ENCODE measurements at places on chromosomes 11 and 22.

GRCh38 chr11:119056421-119056999 lies 495 bp downstream of the HYOU1 start:
- DNase-seq, result no peak

GRCh38 chr11:719214-720016 lies 13.4 kb downstream of the EPS8L2 start:
- no peak for DNase-seq

- DNase-seq, result no peak
Observed at GRCh38 chr22:44578110-44578457, 80.1 kb upstream of the RTL6 start.

DNA sequence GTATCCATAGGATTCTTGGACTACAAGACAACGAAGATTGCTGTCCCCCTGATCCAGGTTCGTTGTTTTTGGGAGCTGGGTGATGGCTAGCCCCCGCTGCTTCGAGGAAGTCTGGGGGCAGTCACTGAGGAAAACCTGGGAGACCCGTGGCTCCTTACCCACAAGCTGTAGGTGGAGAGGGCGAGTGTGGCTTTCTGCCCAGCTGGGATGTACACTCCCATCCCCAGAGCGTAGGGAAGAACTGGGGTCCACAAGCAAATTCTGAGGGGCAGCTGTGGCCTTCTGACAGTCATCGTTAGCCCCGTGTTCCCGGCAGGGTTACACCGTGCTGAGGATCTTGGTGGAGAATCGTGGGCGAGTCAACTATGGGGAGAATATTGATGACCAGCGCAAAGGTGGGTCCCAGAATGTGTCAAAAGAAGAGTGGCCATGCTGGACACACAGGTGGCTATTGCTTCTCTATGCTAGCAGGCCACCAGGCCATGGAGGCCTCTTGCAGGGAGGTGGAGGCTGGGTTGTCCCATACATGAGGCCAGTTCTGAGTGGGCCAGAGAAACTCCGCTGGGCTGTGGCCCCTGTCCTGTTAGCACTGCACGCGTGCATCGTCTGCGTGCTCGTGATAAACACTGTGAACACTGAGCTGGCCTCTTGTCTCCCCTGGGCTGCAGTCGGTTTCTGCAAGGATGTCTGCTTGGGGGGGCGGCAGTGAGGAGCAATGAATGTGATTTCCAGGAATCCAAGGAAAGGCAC lies 39.8 kb downstream of the GLB1L2 start:
- DNase-seq, result peak; percentile 33

- no peak for DNase-seq
Observed at GRCh38 chr11:104610635-104611034, 287.6 kb downstream of the CASP12 start.

- no peak for DNase-seq
Observed at GRCh38 chr11:23620617-23621016, 760.3 kb upstream of the CCDC179 start.

GRCh38 chr11:63573881-63574855 lies 11.0 kb upstream of the PLAAT2 start:
- DNase-seq, result no peak

GRCh38 chr11:44905131-44905866 lies 45.4 kb downstream of the TP53I11 start:
- DNase-seq, result no peak

DNA sequence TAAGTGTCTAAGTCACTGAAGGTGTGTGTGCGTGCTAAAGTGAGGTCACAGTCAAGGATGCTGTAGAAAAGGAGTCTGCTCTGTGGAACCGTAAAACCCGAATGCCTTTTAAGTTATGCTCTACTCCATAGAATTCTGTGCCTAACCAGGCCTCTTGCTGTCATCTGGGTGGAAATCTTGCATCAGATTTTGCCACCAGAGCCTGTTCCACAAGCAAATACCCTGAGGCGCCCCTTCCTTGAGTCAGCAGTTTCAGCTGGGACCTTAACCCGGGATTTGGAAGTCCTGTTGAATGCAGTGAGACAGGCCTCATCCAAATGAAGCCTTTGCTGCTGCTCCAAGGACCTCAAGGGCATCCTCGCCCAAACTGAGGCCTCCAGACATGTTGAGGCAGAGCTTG lies 109.8 kb downstream of the WNT11 start:
- DNase-seq, result no peak

GRCh38 chr22:26994801-26995200 lies 337.4 kb downstream of the MIAT start:
- DNase-seq, result no peak

GRCh38 chr11:19374151-19374569 lies 133.4 kb upstream of the E2F8 start:
- peak; percentile 71 for DNase-seq

- DNase-seq, result peak; percentile 89
Observed at GRCh38 chr11:66328302-66329144, 7.7 kb downstream of the RIN1 start.

- DNase-seq, result no peak
Observed at GRCh38 chr11:36098087-36098486, 154.2 kb downstream of the LDLRAD3 start.

- DNase-seq, result no peak
Observed at GRCh38 chr11:8807544-8808225, 103.3 kb upstream of the AKIP1 start.

GRCh38 chr11:68999093-68999747 lies 13.8 kb downstream of the MRGPRF start:
- DNase-seq, result peak; percentile 44

DNA sequence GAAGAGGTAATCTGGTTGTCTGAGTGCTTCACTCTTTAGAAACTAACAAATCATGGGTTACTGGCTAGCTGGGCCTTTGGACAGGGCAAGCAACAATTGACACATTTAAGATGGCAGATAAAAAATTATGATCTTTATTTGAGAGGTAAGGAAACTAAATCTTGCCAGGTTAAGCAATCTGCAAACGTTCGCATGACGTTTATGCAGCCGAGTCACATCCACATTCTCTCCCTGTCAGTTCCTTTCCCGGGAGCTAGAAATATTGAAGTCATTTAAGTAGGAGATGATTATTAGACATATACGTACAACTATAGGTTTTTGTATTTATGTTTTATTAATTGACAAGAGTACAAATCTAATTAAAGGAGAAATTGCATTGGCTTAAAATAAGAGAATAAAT lies 57.4 kb upstream of the RCN1 start:
- no peak for DNase-seq

- DNase-seq, result no peak
Observed at GRCh38 chr11:8363921-8364320, 100.2 kb upstream of the LMO1 start.

DNA sequence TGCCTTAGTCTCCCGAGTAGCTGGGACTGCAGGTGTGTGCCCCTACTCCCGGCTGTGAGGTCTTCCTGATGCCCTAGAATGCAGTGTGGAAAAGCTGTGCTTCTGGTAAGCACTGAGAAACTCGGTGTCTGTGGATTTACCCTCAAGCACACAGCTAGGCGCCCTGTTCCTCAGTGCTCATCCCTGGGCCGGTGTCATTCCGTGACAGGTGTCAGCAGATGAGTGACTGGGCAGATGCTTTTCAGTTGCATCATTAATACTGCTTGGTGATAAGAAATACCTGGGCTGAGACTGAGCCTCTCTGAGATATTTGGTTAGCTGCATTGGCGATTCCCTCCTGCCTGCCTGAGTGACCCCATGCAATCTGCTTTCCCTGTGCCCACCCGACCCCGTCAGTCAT lies 21.8 kb downstream of the FAM118A start:
- no peak for DNase-seq

GRCh38 chr11:42764936-42765335 lies 546.9 kb upstream of the API5 start:
- no peak for DNase-seq

DNA sequence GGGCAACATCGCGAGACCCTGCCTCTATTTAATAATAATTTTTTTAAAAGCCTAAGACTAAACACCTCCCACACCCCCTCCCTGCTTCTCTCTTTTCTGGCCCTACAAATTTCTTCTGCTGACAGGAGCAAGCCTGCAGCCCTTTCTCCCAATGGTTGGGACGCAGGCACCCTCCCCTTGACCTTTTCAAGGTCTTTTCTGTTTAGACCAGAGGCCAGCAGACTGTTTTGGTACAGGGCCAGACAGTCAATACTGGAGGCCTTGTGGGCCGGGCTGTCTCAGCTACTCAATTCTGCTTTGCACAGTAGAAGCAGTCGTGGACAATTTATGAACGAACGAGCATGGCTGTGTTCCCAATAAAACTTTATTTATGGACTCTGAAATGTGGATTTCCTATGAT lies 92.3 kb downstream of the SCN3B start:
- peak; percentile 70 for DNase-seq

DNA sequence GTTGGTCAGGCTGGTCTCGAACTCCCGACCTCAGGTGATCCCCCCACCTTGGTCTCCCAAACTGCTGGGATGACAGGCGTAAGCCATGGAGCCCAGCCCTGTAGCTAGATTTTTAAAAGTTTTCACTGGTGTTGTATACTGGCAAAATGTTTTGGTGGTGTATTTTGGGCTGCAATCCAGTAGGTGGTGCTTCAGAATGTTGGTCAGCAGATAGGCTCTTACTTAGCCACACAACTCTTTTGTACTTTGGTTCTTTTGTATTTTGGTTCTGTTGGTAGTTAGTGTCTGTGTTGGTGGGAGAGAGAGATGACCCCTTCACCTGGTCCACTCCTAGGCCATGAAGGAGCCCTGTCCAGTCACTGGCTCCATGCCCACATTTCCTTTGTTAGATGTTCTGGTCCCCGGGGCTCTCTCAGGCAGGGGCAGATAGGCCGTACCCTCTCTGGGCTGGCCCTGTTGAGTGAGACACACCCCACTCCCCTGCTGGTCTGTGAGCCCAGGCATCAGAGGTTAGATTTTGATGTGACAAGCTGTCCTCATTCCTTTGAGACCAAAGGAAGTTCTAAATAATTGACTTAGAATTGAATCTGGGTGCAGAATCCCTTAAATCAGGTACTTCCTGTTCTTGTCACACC lies 123.8 kb downstream of the DDX10 start:
- DNase-seq, result no peak

- DNase-seq, result no peak
Observed at GRCh38 chr11:6546735-6547134, 49.7 kb downstream of the DNHD1 start.

DNA sequence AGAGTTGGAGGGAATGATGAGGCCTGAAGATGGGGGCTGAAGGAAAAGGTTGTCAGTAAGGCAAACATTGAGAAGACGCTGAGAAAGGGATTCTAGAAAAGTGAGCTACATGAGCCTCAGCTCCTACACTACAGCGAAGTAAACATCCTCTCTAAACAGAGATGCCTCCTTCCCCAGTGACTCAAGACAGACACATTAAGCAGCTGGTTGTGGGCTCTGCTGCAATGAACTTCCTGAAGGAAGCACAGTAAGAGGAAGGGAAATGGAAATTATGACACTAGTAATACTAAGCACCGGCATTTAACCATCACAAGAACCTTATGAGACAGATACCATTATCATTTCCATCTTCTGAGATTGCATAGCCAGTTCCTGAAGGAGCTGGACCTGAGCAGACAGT lies 190.5 kb downstream of the C11orf87 start:
- DNase-seq, result no peak

DNA sequence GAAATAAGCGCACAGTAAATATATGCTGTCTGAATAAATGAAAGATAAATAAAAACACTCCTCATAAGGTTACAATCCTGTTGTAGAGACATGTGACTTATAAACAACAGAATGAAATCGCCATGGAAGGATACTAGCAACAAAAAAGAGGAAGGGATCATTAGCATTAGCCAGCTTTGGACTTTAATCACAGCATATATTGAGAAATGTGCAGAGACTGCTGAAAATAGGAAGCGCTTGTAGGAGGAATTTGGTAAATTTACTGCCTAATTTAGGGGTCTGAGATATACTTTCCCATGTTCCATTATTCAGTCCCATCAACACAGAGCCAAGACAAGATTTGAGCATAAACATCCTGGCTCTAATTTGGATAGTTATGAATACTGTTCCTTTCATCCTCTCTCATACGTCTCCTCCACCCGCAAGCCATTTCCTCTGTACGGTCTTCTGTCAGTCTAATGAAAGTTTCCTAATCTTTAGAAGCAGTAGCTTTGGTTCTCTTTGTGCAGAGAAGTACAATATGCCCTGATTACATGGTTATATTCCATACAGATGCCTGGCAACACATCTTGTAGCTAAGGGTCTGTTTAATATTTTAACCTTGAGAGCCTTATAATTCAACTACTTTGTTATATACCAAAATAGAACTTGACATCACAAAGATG lies 37.1 kb upstream of the AKIP1 start:
- no peak for DNase-seq

DNA sequence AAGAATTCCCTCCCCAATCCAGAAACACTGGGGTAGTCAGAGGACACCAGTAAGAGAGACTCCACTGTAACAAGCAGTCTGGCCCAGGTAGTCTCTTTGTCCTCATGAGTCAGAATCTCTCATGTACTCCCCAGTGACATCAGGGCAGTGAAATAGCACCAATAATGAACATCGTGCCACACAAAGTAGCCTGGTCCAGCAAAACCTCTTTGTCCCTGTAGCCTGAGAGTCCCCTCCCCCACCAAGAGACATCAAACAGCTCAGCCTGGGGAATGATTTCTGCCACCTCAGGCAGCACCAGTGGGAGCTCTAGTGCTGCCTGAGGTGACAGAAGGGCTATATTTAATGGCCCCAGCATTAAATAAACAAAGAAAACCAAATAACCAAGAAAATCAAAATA lies 88.1 kb downstream of the SBF2 start:
- DNase-seq, result no peak

GRCh38 chr11:2863276-2863618 lies 22.3 kb downstream of the CDKN1C start:
- no peak for DNase-seq

- no peak for DNase-seq
Observed at GRCh38 chr11:20388096-20389055, 860 bp downstream of the PRMT3 start.

DNA sequence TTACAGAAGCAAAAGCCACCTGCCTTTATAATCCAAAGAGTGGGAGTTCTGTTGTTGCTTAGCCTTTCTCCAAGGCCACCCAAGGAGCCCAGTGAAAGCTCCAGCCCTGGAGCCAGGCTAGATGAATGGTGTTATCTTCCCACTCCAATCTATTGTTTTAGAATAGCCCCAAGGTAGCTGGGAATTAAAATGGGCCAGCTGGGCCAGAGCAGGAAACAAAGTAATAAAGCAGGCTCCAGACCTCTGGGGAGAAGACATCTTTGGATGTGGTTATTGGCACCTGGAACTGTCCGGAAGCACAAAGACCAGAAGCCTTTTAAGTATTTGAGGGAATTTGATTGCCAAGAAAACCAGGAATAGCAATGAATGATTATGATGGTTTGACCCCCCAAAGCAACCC lies 8.8 kb downstream of the C11orf96 start:
- no peak for DNase-seq

- DNase-seq, result peak; percentile 45
Observed at GRCh38 chr11:1232883-1233321, 10.0 kb downstream of the MUC5B start.

- DNase-seq, result no peak
Observed at GRCh38 chr11:79159657-79160450, 281.0 kb downstream of the TENM4 start.

DNA sequence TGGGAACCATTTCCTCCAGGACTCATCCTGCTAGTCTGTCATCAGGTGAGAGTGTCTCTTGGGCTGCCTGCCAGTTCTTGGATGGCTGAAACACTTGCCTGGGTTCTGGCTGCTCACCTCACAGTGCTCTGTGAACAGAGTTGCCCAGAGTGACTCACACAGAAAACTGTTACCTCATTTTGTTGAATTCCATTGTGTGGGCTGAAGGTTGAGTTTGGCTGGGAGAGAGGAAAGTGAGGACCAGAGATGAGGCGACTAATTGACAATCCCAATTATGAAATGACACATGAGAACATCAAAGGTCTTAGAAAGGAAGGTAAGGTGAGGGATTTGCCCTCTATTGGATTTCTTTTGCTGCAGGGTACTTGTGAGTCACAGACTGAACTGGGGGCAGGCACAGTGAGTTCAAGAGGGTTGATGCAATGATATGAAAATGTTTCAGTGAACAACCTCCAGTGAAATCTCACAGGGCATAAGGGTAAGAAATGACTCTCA lies 20.2 kb upstream of the CALCB start:
- no peak for DNase-seq

Data from suprapubic skin (tissue), 4 donors.